IPS-NIHi11 (cell line): ENCODE measurements at places on chromosomes 2 and 18.

GRCh38 chr2:112529757-112530156 is 12.5 kb upstream of the POLR1B start:
- DNase-seq, result no peak

- no peak for DNase-seq
Measured at GRCh38 chr2:151056870-151057269, 204.8 kb downstream of the RBM43 start.

- DNase-seq, result no peak
Measured at GRCh38 chr2:28665041-28665704, 86.5 kb upstream of the PPP1CB start.

- DNase-seq, result no peak
Measured at GRCh38 chr2:239163688-239164334, 237.0 kb downstream of the HDAC4 start.

GRCh38 chr18:24089076-24089475 is 49.8 kb upstream of the CABYR start:
- DNase-seq, result no peak

- DNase-seq, result peak; percentile 33
Measured at GRCh38 chr2:139946690-139947089, 1166.5 kb upstream of the NXPH2 start.

DNA sequence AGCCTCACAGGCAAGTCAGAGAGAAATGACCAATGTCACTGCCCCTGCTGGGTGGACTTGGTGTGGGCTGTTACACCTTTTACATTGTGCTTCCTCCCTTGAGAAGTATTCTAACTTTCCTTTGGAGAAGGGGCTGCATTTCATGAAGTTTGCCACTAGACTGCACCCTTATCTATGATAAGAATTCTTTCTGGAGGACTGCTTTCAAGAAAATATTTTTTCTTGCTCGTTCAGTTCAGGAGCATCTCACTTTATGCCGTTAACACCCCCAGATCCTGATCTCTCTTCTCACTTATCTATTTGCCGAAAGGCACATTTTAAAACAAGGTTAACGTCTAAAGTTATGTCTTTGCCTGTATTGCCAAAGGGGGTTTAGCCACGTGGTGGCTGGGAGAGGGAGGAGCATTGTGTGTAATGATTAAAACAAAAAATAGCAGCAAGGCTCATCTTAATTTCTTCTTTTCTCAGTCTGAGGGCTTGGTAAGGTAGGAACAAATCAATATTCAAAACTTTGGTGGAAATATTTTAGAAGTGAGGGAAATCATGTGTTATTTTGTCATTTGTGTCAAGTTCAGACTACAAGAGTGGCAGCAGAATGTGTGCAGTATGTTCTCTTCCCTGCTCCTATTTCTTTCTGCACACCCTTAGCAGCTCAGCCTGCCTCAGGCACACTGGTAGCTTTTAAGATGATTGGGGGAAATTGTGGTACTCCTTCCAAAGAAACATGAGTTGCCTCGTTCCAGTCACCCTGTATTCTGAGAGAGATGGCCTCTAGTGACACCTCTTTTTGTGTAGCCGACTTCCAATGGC is 1.6 kb upstream of the IGFBP5 start:
- no peak for DNase-seq

GRCh38 chr2:232286001-232286868 is 92.3 kb upstream of the ALPP start:
- DNase-seq, result no peak

DNA sequence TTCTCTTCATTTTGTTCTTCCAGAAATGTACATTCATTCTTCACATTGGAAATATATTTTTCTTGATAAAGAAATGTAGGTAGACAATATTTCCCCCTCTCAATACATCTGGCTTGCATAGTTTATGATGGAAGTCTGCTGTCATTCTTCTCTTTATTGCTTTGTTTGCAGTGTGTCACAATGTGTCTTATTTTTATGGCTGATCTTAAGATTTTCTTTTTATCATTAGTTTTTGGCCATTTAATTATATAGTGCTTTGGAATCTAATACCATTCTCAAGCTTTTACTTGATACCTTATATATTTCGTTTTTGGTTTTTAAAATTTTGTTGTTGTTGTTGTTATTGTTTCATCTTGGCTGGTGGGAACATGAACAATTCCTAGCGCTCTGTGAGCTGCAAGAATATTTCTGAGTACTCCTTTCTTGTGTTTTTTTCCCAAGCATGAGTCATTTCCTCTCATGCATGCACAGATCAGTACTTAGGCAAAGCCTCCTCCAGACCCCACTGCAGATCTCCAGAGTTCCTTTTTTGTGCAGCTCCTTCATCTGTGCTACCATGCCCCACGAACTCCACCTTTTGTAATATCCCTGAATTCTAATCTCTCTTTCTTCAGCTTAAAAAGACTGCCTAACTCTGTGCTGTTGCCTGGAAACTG is 13.7 kb upstream of the MMADHC start:
- no peak for DNase-seq

GRCh38 chr2:16034151-16034974 is 94.0 kb downstream of the MYCN start:
- peak; percentile 79 for DNase-seq

GRCh38 chr2:236938126-236938525 is 147.6 kb upstream of the COPS8 start:
- DNase-seq, result no peak

DNA sequence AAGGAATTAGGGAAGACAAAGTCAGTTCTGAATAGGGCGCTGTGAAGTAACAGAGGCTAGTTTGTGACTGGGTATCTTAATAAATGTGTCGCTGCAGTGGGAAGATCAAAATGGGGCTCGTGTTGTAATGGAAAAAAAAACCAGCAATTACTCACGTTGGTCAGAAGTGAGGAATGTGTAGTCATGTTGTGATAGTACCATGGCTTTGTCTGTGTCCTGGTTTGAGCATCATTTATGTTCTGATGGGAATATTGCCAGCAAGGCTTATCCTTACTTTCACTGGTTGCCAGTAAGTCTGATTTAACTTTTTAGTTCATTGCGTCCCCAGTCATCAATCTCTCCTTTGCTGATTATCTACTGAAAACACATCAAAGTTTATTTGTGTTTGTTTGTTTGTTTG is 467.6 kb downstream of the NYAP2 start:
- DNase-seq, result no peak

DNA sequence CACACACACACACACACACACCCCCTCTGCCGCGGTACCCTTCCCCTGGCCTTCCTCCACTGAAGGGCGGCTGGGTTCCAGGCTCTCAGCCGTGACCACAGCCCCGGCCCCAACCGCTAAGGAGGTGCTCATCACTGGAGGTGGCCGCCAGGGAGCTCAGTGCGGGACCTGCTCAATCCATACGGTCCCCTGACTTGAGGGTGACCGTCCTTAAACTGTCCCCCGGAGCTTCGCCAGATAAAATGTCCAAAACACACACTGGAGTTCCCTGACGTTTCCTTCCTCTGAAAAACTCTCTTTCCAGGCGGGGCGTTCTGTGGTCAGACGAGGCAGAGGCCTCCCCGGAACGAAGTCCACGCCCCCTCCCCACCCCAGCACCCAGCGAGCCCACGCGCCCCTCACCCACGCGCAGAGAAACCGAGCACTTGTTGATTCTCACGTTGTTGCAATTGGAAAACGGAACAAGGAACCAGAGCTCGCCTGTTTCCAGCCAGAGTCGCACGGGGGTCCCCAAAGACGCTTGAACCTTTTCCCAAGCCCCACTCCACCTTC is 1.4 kb downstream of the MBP start:
- DNase-seq, result no peak

DNA sequence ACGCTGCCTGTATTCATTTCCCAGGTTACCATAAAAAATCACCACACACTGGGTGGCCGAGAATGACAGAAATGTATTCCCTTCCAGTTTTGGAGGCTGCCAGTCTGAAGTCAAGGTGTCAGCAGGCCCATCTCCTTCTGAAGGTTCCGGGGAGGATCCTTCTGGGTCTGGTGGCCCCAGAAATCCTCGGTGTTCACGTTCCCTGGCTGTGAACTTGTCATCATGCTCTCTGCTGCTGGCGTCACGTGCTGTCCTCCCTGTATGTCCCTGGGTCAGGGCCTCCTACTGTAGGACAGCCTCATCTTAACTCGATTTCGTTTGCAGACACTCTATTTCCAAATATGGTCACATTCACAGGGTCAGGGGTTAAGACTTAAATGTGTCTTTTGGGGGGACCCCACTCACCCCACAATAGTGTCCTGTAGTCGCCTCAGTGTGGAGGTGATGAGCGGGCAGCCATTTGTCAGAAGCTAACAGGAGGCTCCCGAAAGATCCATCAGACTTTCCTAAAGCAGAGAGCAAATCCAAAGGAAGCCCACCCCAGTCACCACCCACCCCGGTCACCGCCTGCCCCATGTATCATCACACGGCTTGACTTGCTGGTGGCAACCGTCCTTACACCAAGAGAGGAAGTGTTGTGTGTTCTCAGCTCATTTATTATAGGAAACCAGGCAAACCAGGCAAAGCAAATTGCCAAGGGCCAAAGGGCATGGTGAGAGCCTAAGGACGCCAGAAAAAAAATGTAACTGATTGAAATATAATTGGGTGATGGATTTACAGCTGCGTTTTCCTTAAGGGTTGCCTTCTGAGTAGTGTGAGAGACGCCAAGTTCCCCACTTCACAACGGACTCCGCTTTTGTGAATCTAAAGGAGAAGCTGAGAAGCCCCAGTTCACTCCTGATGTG is 148.8 kb upstream of the ZNF236 start:
- no peak for DNase-seq

DNA sequence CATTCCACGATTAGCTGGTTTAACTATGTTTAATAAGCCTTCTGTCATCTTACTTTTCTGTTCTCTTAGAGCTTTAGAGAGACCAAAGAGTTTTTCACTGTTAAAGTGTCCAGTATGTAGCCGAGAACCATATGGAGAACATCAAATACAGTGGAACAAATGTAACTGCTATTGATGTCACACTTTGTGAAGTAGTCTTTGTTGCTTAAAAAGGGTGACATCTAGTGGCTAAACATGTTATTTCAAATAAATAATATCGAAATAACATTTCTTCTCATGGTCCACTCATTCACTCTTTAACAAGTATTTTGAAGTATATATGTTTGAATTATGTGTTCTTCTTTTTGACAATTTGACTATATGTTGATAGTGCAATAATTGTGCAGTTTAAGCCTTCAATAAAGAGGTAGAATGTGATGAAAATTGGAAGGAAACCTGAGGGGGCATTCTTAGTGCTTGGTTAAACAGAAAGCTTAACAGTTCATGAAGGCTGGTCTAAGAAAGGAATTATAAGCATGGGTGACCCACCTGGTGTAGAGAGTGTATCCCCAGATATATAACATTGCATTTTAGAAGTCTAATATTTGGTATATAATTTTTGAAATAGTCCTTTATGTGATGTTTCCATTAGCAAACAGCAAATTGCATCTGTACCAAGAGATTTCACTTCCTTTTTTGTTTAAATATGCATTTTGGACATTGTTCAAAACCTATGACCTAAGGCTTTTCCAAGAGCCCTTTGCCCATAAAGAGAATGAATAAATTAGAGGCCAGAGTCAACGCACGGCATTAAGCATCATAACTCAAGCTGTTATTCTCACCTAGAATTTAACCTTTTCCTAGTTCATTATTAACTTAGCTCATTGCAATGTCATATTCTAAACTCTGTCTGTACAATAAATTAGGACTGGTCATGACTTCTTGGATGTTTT is 112.1 kb downstream of the KYNU start:
- peak; percentile 25 for DNase-seq

GRCh38 chr2:85761-86160 is 39.5 kb upstream of the FAM110C start:
- DNase-seq, result no peak

GRCh38 chr2:158493458-158493857 is 36.7 kb downstream of the PKP4 start:
- DNase-seq, result no peak

- no peak for DNase-seq
Measured at GRCh38 chr2:98541489-98541888, 66.8 kb downstream of the COA5 start.

DNA sequence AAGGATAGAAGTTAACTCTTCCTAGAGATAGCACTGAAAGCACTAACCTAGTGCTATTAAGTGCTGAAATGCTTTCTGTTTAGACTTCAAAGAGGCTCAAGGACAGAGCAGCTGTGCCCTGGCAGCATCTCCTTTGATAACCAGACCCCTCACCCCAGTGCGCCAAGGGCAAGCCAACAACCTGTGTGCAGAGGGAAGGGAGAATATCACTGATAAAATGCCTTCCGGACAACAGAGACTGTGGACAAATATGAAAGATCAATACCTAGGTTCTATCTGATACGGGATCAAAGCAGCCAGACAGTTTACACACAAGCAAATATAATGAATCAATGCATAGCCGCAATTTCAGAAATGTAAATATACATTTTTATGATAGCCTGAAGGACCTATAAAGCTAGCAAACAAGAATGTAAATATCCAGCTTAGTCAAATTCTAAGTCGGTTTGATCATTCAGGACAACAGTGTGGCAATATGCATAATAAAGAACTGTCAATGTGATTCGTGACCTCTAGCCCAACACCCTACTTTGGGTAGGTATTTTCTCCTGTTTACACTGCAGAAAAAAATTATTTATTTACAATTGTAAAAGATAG is 91.8 kb upstream of the RFX8 start:
- DNase-seq, result no peak

- DNase-seq, result no peak
Measured at GRCh38 chr2:41283079-41283775, 764.6 kb upstream of the PKDCC start.

- peak; percentile 50 for DNase-seq
Measured at GRCh38 chr2:164495491-164496223, 125.6 kb downstream of the GRB14 start.

GRCh38 chr18:44804033-44804432 is 123.3 kb downstream of the SETBP1 start:
- no peak for DNase-seq

GRCh38 chr2:43818761-43819160 is 19.9 kb downstream of the ABCG5 start:
- no peak for DNase-seq

- no peak for DNase-seq
Measured at GRCh38 chr2:224876522-224876921, 160.4 kb upstream of the CCDC195 start.

DNA sequence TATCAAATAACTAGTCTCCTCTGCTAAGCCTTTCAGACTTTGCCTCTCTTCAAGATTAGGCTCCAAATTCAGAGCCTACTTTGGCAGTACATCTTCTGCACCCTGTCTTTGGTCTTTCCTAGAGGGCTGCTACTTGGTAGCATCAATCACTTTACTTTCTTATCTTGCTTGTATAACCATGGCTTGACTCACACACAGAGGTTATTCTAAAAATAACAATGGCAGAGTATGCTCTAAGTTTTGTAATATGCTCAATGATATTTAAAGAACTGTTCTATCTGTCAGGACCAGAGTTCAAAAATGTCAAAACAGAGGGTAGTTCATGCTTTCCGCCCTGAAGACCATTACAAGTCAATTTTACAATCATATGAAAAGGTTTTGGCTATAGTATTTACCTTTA is 27.7 kb downstream of the THOC1 start:
- DNase-seq, result no peak

GRCh38 chr2:117492209-117492851 is 322.2 kb upstream of the DDX18 start:
- DNase-seq, result no peak

GRCh38 chr2:240618776-240619175 is 6.5 kb upstream of the GPR35 start:
- no peak for DNase-seq
